ENCODE measurements at places on chromosomes 7 and 10. TPM values are rescaled to one million over a fixed set of nuclear protein-coding genes. Genes with fewer than 3 reads are reported as not detected.
A peak's percentile ranks its signal among the peaks of the same experiment; 100 is the strongest.

DNA sequence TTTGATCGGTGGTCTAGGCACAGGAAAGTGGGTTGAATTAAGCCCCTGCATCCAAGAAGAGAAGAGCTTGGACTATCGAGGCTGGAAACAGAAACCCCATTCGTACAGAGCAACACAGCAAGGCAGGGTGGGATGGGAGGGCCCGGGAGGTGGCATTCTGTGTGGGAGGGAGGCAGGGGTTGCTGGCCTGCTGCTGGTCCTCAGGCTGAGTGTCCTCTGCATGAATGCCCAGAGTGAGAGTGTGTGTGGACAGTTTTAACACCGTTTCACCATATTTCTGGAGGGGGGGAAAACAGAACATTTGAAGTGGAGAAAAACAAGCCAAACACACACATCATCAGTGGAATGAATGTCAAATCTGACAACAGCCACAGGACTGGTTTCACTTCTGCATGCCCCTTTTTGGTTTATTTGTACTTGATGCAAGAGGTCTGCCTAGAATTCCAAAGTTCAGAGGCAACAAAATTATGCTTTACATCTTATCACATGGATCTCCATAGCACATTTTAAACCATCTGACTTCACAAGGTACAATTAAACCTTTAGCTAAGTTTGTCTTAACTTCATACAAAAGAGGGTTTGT, 11.1 kb upstream of the ENO4 start:
- no peak for DNase-seq

GRCh38 chr10:51386248-51386885, 312.1 kb downstream of the PRKG1 start:
- DNase-seq: no peak

- DNase-seq: no peak
Measured at GRCh38 chr7:40873248-40873647, 738.4 kb downstream of the SUGCT start.

- DNase-seq: peak; percentile 14
Measured at GRCh38 chr7:117068511-117069145, 115.3 kb downstream of the ST7 start.

GRCh38 chr7:19390795-19391194, 245.6 kb upstream of the FERD3L start:
- DNase-seq: no peak

DNA sequence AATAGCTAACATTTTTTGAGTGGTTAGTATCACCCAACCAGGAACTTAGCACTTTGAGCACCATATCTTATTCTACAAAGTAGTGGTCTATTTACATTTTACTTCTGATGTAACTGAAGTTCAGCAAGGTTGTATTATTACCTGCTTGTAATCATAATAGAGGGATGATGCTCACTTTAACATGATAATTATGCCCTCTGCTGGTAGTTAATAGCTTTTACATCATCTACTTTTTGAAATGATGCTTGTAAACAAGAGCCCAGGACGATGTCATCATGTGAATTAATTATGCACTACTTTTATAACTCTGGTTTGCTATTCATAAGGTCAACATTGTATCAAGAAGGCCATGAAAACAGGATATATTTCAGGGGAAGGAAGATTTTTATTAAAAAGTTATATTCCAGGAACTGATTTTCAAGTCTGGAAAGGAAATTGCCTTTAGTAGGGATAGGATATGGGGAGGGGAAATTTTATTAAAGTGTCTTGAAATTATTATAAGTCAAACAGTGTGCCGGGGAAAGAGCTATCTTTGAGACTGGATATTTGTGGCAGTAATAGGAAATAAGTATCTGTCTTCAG, 80.3 kb upstream of the SCIN start:
- DNase-seq: no peak

GRCh38 chr7:106023369-106024322, 60.6 kb downstream of the CDHR3 start:
- no peak for DNase-seq

GRCh38 chr7:20797042-20797461, 10.4 kb upstream of the SP8 start:
- no peak for DNase-seq

- peak; percentile 21 for DNase-seq
Measured at GRCh38 chr7:85023066-85023712, 163.7 kb downstream of the SEMA3D start.

DNA sequence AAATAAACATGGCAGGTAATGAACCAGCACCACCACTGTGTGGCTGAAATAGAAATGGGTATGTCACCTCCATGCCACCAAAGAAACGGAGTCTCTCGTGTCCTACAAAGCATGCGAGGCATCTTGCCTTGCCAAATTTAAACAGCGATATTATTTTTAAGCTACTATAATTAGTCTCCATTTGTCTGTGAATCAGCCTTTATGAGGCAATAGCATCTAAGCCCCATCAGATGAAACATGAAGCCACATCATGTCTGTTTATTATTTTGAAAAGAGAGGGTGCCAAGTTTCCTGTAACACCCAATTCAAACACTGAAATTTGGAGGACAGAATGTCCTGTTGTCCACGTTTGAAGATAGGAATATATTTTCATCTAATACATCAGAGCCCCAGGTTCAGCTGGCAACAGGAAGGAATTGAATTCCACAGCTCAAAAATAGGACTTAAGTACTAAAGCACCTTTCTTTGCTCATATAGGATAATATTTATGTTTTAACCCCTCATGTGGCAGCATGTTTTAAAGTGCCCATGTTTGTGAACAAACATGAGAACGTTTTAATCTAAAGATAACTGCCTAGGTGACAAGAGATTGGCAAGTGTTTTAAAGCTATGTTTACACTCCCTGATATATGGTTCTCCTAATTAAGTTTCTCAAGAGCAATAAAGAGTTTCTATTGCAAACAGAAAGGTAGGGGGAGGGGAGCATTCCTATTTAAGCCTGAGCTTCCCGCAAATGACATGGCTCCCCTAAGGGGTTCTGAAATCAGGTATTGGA, 86.8 kb downstream of the SORBS1 start:
- DNase-seq: no peak

DNA sequence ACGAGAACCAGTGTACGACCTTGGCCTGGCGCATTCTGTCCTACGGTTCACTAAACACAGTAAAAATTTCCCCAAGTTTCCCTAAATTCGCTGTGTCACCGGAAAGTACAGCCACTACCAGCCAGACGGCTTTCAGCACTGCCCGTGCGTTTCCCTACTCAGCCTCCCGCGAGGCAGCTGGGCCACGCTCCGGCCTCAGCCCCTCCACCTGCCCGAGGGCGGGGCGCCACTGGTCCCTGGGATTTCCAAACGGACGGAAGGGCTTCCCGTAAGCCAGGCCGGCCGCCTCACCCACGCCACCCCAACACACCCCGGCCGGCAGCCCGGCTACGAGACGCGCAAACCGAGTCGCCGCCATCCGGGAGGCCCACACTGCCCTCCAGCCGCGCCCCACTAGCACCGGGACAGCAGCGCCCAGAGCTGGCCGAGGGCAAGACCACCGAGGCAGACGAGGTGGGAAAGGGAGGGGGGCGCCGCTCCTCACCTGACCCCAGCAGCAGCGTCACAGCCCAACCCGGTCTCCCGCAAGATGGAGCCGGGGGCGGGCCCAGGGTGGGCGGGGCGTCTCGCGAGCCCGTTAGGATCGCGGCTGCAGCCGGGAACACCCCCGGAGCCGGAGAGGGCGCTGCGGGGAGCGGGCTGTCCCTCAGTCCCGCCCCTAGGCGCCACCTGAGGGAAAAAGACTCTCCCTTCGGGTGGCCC, at the start of gene ANXA7:
TSS of gene ANXA7 (minus strand) at position 531 of the 702 bp plus-strand sequence. CDS start 13,202 bp downstream, outside the sequence.
- peak; percentile 97 for DNase-seq

DNA sequence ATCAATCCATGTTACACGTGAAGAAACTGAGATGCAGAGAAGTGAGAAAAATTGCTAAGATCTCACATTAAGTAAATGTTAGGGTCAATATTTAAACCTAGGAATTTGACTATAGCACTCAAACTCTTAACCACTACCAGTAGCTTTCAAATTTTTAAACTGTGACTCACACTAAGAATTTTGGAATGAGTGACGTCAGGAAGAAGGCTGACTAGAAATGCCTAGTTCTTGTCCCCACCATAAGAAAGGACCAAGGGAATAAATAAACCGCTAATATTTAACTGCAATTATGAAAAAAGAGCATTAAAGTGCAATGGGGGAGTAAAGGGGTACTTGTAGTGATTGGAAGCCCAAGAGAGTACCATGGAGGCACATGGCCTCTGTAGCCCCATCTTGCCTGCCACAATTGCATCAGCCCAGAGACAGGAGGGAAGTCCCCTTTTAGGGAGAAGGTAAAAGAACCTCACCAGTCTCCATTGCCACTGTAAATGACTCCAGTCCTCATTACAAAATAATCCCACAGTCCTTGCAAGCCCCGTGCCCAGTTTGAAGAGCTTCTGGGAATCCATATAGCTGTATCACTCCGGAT, 3.5 kb upstream of the AKR1B1 start:
- no peak for DNase-seq

GRCh38 chr7:70736715-70737460, 395.1 kb upstream of the GALNT17 start:
- no peak for DNase-seq

- no peak for DNase-seq
Measured at GRCh38 chr10:72277996-72278667, 4.4 kb downstream of the DDIT4 start.

DNA sequence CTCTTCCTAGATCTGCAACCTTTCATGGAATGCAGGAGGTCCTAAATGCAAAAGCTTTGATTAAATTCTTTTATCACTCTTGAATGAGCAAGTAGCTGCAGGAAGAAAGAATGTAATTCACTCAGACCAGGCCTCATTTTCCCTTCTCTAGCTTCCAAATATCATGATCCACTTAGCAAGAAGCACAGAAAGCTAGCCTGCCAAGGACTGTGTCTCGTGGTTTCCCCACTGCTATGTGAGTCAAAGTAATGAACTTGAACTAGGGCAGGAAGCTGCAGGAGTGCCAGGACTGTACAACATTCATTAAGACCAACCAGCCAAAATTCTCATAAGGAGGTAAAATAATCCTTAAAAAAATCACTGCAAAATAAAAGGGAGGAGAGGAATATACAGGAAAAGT, 379.2 kb downstream of the CALN1 start:
- no peak for DNase-seq

GRCh38 chr7:94145602-94146001, 141.4 kb upstream of the BET1 start:
- DNase-seq: no peak

DNA sequence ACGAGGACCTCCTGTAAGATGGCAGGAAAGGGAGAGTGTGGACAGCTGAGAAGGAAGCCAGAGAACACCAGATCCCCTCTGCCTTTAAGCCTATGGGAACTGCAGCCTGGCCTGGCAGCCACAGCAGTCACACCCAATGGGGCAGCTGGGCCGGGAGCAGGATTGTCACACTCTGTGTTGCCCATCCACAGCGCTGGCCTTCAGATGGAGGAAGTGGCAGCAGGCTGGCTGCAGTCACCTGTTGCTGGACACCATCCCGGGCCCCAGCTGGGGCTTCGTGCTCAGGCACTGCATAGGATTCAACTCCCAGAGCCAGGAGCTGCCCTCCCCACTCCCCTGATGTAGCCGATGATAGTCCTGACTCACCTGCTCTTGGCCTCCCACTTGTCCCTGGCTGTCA, 114.4 kb downstream of the COL13A1 start:
- no peak for DNase-seq

GRCh38 chr10:27744802-27745731, 552 bp downstream of the MKX start:
- DNase-seq: peak; percentile 43

GRCh38 chr10:93379731-93380575, 102.2 kb downstream of the MYOF start:
- DNase-seq: peak; percentile 69

GRCh38 chr10:90675621-90676020, 182.2 kb downstream of the HTR7 start:
- no peak for DNase-seq

DNA sequence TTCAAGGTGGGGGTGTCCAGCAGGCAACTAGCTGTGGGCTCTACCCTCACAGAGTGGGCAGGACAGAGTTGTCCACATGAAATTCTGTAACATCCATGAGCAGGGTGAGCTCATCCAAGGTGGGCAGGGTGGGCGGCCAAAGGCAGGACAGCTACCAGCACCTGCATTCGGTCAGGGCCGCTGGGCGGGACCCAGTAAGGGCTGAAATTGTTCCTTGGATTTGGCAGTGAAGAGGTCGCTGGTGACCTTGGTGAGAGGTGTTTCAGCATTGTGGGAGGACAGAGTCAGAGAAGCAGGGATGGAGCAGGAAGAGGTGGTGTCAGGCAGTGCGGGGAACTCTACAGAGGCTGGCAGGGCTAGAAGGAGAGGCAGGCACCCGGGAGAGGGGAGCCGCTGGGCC, 23.9 kb downstream of the ADCYAP1R1 start:
- DNase-seq: no peak

GRCh38 chr7:103690242-103690974, 244.4 kb upstream of the SLC26A5 start:
- DNase-seq: no peak

- DNase-seq: no peak
Measured at GRCh38 chr7:133784486-133785001, 342.6 kb upstream of the LRGUK start.

- no peak for DNase-seq
Measured at GRCh38 chr10:132407846-132408278, 10.9 kb downstream of the PWWP2B start.

PLCE1 gene
- total RNA-seq: not detected

NME8 gene
- total RNA-seq: not detected

CPA1 gene
- not detected for total RNA-seq

METTL27 gene
- not detected for total RNA-seq

ERVW-1 gene
- not detected for total RNA-seq

AKR1C4 gene
- not detected for total RNA-seq

EVX1 gene
- not detected for total RNA-seq

SLC39A12 gene
- not detected for total RNA-seq
